CD8-positive, alpha-beta T cell (primary cell): ENCODE measurements at places on chromosomes 4 and X.
A peak's percentile ranks its signal among the peaks of the same experiment; 100 is the strongest.

GRCh38 chr4:139018501-139018900 lies 2.9 kb downstream of the NOCT start:
- no peak for DNase-seq

GRCh38 chrX:24002792-24003191 lies 24.2 kb downstream of the KLHL15 start:
- DNase-seq = no peak

- DNase-seq = no peak
Observed at GRCh38 chr4:67638136-67638535, 62.8 kb downstream of the UBA6 start.

DNA sequence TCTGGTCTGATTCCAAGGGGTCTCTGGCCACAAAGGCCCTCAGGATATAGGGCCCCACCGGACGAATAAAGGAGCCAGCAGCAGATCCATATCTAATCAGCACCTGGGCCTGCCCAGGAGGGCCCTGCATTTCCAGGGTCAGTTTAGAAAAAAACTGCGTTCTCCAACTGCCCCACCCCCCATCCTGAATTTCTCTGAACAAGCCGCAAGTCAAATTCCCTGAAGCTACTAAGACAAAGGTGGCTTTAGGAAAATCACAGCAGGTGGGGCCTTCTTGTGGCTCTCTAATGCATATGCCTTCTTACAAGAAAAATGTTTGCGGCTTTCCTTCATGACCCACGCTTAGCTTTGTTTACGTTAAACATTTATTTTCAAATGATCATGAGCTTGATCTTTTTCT lies 76.6 kb downstream of the MBNL3 start:
- no peak for DNase-seq

GRCh38 chr4:120839334-120839973 lies 83.1 kb downstream of the PRDM5 start:
- no peak for DNase-seq

- DNase-seq = no peak
Observed at GRCh38 chr4:70737006-70737405, 15.2 kb downstream of the RUFY3 start.

DNA sequence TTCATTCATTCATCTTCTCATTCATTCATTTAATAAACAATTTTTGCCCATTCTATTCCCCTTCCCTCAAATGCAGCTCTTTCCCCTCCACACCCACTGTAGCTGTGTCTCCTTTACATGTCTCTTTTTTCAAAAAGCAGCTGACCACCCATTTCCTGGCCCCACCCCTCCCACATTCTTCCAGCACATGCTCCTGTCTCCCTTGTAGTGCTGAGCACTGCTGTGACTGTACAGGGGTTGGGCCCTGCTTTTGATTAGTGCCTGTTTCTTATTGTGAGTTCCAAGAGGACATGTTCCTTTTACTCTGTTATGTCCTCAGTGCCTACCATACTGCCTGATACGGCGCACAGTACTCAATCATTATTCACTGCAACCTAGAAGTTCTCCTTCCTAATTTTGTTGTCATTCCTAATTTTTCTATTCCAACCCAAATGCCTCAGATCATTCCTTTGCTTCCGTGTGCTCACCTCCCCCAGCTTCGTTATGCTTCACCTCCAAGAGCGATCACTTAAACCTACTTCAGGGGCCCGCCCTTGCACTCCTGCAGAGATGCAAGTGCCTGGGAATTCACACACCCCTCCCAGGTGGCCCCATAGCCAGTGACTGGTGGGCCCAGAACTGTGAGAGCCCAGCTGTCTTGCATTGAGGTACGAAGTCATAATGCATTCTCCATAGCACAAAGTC lies 152.2 kb downstream of the STK32B start:
- DNase-seq = no peak

DNA sequence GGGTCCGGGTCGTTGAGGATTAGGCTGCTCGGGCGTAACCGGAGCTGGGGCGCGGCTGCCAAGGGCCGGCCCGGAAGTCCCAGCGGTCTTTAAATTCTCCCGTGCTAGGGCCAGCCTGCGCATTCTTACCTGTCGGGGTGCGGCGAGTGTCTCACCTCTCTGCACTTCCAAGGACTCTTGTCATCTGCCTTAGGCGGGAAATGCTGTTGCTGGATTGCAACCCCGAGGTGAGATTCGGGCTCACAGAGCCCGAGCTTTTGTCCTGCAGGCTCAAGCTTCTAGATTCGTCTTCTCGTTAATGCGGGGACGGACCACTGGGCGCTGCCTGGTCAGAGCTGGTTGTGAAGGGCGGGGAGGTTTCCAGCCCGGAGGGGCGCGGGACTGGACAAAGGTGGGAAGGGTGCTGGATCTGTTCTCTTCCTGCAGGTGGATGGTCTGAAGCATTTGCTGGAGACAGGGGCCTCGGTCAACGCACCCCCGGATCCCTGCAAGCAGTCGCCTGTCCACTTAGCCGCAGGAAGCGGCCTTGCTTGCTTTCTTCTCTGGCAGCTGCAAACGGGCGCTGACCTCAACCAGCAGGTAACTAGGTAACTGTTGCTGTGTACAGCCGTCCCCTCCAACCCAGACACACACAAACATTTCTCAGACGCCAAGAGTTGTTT lies at the start of gene ANKRD37:
ANKRD37 (plus strand) TSS at position 118 of the 662 bp plus-strand sequence; CDS start at position 201, 83 bp downstream.
- DNase-seq = no peak

DNA sequence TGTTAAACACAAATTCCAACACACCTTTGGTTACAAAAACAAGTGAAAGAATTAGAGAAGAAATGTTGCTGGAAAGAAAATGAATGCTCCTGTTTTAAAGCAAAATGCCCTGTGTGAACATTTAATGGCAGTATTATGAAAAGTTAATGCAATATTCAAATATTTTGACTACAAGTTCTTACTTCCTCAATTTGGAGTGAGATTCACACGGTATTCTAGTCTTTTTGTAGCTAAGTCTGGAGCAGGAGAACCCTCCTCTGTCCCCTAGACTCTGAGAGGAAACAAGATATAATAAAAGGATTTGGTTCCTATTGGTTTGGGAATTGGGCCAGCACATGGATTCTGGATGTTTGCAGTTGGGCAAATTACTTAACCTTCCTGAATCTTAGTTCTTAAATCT lies 12.7 kb downstream of the MAD2L1 start:
- DNase-seq = no peak

- no peak for DNase-seq
Observed at GRCh38 chr4:154344686-154345085, 146.9 kb downstream of the DCHS2 start.

DNA sequence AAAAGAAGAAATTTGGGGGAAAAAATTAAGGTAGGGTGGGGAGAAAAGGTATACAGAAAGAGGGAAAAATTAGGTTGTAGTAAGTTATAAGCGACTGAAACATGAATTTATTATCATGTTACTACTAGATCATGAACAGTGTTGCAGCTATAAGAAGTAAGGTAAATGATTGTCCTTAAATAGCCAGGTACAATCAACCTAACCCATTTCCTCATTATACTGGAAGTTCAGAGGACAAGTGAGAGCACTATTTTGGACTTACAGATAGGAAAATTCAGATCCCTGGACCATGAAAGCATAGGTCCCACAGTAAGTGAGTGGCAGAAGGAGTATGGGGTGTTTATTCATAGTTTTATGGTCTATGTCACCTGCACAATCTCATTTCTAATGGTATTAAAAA lies 23.5 kb downstream of the PIR start:
- no peak for DNase-seq

GRCh38 chr4:76108467-76109181 lies 34.1 kb downstream of the ART3 start:
- DNase-seq = no peak

- DNase-seq = no peak
Observed at GRCh38 chrX:45912316-45912715, 632.9 kb downstream of the ZNF674 start.

- no peak for DNase-seq
Observed at GRCh38 chr4:37305984-37306383, 61.4 kb downstream of the NWD2 start.

GRCh38 chr4:140703463-140703862 lies 52.7 kb downstream of the TBC1D9 start:
- no peak for DNase-seq

- peak; percentile 50 for DNase-seq
Observed at GRCh38 chrX:39859991-39860861, 237.5 kb downstream of the BCOR start.

GRCh38 chrX:39814391-39814790 lies 283.4 kb downstream of the BCOR start:
- peak; percentile 10 for DNase-seq

DNA sequence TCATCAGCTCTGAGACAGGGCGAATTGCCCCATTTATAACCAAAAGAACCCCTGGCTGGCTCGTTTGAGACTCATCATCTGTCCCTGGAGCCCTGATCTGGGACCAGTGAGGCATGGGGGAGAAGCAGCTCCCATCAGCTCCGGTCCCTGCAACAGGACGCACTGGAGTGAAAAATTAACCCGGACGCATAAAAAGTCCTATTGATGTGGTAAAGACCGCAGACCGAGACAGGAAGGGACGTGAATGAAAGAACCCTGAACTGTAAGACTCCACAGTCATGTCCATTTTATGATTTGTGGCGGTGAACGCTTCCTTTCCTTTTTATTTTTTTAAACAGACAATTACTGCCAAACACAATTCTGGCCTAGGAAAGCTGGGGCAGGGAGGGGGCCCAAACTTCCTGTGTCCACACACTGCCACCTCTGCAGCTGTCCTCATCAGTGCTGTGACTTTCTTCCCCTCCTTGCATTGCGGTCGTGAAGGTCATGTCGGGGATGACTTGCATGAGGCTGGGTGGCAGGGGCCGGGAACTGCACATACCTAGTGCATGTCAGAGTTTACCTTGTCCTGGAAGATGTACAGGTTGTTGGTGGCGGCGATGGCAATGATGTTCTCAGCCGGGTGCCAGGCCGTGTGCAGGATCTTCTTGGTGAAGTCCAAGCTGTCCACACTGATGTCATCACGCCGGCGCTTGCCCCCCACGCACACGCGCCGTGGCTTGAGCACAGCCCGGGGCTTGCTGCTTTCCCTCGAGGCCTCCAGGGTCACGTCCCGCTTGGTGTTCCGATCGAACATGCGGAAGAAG lies 53.3 kb downstream of the WFS1 start:
- DNase-seq = no peak

- no peak for DNase-seq
Observed at GRCh38 chrX:118847676-118848075, 24.1 kb downstream of the ZCCHC12 start.

GRCh38 chrX:115560978-115561604 lies at the start of gene PLS3:
PLS3 (plus strand) TSS chrX:115561174; CDS start chrX:115610251, 49,077 bp downstream.
- DNase-seq = peak; percentile 0

DNA sequence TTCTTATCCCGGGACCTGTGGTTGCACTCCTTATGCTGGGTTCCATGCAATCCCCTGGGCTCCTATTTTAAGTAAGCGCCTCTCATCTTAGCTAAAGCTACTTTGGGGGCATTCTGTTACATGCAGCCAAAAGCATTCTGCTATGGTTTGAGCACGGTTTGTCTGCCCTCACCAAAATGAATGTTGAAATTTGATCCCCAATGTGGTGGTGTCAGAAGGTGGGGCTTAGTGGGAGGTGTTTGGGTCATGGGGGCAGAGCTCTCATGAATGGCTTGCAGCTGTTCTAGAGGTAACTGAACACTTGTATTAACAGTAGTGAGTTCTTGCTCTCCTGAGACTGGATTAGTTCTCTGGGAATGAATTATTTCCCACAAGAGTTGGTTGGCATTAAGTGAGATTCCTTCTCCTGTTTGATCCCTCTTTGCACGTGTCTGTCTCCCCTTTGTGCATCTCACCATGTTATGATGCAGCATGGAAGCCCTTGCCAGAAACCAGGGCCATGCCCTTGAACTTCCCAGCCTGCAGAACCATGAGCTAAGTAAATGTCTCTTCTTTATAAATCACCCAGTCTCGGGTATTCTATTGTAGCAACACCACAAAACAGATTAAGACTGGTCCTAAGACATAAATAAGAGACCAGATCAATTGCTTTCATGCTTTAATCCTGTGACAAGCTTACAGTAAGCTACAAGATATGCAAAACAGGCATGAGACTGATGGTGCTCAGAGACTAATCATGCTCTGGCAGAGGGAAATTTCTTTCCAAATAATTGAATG lies 141.8 kb downstream of the TSPAN5 start:
- no peak for DNase-seq

DNA sequence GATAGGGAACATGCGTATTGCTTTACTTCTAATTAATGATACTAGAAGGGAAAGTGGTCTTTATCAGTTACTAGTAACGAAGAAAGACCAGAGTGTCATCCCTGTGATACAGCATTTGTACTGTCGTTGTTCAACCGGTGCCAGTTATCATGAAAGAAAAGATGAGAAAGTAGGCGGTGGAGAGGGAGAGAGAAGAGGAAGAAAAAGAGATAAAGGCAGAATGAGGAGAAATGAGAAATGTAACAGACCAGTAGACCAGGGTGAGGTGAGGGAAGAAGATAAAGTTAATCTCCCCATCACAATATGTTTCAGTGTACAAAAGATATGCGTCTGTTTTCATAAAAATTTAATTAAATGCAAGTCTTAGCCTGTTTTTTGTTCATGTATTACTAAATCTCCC lies 135.2 kb upstream of the HPGD start:
- no peak for DNase-seq

- DNase-seq = no peak
Observed at GRCh38 chrX:148815218-148815961, 315.0 kb downstream of the AFF2 start.

DNA sequence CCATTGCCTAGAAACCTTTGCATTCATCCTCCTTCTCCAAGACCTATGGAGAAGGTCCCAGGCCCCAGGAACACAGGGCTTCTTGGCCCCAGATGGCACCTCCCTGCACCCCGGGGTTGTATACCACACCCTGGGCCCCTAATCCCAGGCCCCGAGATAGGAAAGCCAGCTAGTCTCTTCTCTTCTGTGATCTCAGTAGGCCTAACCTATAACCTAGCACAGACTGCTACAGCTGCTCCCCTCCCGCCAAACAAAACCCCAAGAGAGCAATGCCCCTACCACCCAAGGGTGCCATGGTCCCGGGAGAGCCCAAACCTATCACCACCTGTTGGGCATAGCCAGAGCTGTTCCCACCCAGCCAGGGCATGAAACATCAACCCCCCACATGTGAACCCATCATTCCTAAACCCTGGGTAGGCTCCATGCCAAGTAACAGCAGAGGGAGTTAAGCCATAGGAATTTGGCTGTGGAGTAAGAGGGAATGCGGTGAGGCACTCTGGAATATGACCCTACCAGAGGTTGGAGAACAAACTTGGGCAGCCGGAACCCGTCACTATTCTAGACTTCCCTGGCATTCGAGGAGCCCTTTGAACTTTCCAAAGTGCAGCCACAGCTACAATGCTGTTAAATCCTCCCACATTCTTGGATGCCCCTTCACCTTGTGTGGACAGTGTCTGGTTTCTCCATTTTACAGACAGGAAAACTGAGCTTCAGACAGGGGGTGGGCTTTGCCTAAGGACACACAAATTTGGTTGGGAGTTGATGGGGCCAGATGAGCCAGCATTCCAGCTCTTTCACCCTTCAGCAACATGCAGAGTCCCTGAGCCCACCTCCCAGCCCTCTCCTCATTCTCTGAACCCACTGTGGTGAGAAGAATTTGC lies 10.9 kb upstream of the SASH3 start:
- no peak for DNase-seq

GRCh38 chr4:18111081-18111480 lies 89.5 kb upstream of the LCORL start:
- DNase-seq = no peak
